ENCODE measurements at places on chromosomes 6 and 20.

GRCh38 chr6:149891259-149891658, 6.7 kb downstream of the RAET1E start:
- no peak for DNase-seq

DNA sequence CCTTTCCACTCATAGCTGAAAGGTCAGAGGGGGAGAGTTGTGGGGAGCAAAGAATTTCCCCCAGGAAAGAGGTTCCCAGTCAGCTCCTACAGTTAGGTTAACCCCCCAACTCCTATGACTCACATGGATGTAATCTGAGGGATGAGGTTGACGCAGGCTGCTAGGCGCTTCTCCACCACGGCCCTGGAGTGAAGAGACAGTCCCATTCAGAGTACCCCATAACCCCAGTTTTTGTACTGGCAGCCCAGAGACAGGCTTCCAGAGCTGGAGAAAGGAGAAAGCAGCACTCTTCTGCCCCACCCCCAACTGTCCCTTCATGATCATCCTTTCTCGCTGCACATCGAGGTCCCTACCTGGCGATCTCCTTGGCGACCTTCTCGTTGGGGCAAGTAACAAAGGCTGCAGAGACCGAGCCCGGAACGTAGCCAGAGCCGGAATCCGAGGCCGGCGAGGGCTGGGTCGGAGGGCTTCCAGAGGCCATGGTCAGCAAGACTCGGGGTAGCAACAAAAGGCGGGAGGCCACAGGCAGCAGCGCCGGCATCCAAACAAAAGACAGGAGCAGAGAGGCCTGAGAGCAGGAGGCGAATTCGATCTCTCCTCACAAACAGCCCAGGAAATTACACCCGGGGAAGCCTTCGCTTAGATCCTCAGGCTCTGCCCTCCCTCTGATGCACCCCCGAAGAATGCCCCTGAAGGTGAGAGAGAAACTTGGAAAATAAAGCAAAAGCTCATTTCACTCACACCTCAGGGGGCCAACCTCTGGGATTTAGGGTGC, 592 bp downstream of the CUTA start:
- no peak for DNase-seq

DNA sequence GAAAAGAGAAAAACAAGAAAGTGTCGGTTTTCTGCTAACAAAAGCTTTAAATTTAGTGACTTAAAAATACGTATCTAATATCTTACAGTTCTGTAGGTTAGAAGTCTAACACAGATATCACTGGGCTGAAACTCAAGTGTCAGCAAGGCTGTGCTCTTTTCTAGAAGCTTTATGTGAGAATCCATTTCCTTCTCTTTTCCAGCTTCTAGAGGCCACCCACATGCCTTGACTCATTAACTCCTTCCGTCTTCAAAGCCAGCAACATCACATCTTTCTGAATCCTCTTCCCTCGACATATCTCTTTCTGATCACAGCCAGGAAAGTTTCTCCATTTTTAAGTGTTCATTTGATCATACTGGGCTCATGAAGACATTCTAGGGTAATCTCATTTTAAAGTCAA, 262.0 kb downstream of the MAFB start:
- no peak for DNase-seq

- DNase-seq: no peak
Measured at GRCh38 chr20:23519556-23519955, 28.6 kb downstream of the CST8 start.

DNA sequence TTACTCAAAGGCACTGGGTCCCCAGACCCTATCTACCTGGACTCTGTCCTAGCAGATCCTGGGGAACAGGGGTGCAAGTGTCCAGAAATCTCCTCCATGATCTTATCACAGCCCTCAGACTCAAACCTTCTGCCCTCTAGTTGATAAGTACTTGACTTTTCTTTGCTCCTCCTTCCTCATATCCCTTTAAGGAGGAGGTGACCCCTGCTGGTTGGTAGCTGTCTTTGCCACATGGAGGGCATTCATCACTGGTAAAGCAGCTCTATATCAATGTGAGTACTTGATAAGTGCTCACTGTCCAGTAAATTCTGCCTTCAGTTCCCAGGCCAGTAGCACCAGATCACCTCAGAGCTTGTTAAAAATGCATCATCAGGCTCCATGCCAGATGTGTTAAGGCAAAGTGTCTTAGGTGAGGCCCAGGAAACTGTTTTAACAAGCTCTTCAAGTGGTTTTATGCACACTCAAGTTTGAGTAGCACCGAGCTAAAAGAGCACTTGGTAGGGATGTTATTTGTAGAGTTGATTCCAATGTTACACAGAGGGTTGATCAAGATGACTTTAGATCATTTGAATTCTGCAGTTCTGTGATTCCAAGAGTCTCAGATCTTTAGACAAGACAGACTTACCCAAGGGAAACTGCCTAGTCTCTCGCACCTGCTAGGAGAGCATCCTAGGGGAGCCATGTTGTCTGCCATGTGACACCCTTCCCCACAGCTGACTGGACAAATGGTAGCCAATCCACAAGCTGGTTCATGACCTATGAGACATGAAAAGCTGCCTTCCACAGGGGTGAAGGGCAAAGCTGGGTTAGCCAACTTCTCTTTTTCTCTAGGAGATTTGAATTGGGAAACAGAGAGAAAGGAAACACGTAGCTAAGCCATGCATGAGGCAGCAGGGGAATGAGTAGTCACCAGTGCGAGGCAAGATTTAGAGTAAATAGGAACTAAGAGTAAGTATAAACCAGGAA, 18.6 kb downstream of the TREML2 start:
- DNase-seq: peak; percentile 59

DNA sequence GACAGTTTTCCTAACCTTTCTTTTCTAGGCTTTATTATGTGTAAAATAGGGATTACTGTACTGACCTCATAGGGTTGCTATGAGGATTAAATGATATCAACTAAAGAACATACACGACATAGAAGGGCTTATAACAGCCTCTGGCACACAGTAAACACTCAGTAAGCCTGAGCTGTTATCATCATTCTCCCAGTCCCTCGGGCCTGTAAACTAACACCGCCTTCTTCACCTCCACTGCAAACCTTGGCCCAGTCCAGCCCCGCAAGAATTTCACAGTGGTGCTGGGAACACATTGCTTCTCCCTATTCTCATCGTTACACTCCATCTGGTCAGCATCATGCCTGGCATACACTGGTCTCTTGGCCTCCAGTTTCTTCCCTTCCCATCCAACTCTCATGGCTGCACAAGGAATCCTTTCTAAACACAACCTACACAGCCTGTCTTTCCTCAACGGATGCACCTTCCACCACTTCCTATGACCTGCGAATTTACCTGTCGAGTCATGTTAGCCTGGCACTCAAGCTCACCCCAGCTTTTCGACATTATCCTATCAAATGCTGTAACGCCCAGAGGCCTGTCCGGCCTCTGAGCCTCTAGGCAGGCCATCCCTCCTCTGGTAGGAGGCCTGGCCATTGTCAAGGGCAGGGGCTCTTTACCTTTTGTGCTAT, 92.1 kb downstream of the FYN start:
- no peak for DNase-seq

DNA sequence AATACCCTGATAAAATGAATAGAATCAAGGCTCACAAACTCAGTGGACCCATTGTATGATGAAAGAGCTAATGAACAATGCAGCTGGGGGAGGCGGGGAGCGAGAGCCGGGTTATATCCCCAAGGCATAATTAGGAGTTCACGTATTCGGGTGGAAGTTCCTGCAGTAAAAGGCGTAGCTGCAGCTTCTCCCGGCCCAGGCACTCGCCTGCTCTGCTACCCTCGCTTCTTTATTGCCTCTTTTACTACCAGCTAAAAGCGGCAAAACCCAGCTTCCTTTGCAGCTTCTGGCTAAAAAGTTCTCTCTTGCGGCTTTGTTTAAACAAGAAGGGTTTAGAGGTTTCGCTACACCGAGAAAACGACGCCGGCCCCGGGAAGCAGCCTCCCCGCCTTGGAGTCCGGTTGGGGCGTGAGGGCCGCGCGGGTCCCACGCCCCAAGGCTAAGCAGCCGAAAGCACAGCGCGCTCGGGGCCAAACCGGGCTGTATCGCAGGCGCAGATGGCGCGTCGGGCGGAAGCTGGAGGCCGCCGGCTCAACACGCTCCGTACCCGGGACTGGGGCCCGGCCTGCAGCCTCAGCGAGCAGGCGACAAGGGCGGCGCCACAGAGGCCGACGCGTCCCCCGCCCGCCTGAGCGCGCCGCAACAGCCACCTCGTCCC, 1.6 kb downstream of the ZBTB2 start:
- DNase-seq: no peak

All from HCT116 (cell line).